ENCODE measurements at places on chromosomes 5 and 9.
A peak's percentile ranks its signal among the peaks of the same experiment; 100 is the strongest.

DNA sequence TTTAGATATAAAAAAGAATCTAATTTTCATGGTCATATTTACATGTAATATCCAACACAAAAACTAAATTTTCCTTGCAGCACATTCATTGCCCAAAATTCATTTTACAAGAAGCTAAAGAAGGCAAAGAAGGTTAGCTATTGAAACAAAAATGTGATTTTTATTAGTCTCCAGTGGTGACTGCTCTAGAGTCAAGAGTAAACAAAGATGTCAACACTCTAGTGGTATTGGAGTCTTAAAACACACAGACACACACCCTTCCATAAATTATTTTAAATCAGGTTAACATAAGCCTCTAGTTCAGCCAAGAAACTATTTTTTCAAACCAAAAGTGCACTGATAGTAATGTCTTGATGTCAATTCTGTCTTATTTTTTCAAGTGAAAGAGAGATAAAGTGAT, 329.2 kb downstream of the ZNF608 start:
- DNase-seq = no peak

DNA sequence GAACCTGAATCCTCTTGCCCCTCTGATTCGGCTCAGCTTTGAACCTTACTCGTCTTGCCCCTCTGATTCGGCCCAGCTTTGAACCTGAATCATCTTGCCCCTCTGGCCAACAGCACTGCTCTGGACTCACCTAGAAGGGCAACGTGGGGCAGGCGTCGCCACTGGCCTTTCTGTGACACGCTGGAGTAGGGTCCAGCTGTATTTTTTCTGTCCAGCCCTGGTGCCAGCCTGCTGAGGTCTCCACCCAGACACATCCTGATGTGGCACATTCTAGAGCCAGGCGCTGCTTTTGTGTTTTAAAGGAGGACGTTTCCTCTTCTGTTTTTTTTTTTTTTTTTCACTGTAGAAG, 15.2 kb upstream of the CPEB4 start:
- no peak for DNase-seq

- no peak for DNase-seq
Measured at GRCh38 chr5:84257061-84257460, 127.6 kb downstream of the EDIL3 start.

DNA sequence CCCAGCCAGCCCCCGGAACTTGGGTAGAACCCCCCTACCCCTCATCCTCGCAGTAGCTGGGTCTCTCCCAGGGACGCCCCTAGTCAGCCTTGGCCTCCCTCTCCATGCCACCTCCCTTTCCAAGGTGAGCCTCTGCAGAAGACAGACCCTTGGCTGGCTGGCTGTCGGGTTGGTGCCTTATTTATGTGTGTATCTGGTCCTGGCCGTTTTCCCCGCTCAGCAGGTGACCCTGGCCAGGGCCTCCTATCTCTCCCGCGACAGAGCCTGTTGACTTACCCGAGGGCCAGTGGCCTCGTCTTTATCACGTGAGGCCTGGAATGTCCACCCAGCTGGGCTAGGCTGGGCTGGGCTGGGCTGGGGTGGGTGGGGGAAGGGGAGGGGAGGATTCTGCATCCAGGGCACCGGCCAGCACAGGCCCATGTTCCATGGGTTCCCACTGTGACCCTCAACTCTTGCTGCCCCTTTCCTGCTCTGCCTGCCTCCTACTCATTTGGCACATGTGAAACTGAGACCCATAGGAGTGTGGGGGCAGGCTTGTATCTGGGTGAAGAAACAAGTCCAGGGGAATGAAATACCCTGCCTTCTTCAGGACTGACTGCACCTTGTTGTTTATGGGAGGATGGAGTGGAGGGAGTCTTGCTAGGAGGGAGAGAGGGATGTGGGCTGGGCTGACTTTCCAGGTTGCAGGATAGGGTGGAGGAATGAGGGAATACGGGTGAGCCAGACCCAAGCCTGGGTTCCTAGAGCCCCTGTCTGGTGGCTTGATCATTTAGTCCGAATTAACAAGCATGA, 3.1 kb downstream of the CXXC5 start:
- peak; percentile 81 for DNase-seq

DNA sequence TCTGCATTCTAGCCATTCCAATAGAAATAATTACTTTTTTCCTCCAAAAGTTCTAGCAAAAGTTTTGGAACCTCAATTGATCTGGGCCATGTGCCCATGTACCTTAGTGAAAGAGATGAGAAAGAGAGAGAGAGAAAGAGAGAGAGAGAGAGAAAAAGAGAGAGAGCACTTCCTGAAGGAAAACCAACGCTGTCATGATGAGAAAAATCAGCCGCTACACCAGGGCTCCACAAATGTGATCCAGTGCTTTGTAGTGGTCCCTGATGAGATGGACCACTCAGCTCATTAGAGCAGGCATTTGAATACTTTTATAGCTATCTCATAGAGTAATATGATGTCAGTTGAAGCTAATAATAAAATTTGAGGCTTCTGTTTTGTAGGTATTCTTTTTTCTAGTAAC, 7.7 kb upstream of the GAS1 start:
- no peak for DNase-seq

- DNase-seq = no peak
Measured at GRCh38 chr5:109141222-109142200, 268.3 kb downstream of the PJA2 start.

GRCh38 chr5:161094411-161094810, 242.4 kb upstream of the ATP10B start:
- no peak for DNase-seq

DNA sequence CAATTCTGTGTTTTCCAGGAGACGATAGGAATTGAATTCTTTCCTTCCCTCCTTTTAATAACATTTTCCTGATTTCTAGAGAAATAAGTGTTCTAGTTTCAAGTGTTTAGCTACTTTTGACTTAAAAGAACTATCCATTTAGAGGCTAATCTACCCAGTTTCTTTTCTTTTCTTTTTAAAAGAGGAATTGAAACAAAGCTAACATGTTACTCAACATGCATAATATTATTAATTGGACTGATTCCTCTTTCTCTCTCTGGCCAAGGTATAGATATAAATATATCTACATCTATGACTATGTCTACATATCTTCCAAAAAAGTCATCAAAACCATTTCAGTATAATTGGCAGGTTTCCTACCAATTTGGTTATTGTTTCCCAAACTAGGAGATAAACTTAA, 309.8 kb downstream of the TRPM3 start:
- DNase-seq = no peak

- no peak for DNase-seq
Measured at GRCh38 chr5:74185599-74185998, 454.9 kb downstream of the ENC1 start.

DNA sequence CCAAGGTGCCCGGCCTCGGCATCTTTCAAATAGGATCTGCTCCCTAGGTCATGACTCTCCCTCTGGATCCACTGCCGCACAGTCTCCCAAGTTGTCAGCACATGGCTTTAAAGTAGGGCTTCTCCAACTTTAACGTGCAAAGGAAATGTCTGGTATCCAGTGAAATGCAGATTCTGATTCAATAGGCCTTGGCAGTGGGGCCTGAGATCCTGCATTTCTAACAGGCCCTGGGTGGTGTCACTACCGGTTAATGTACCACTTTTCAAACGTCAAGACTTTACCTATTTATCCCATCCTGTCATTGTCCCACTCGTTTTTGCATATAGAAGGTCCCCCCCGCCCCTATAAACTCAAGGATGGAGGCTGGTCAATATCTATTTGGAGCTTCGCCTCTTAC, 137.6 kb upstream of the ZNF618 start:
- DNase-seq = no peak

- DNase-seq = no peak
Measured at GRCh38 chr9:15240927-15241326, 66.1 kb downstream of the TTC39B start.

GRCh38 chr5:128144491-128144890, 60.9 kb downstream of the SLC12A2 start:
- DNase-seq = no peak

GRCh38 chr5:92841604-92842155, 739.3 kb downstream of the NR2F1-AS1 start:
- DNase-seq = no peak

DNA sequence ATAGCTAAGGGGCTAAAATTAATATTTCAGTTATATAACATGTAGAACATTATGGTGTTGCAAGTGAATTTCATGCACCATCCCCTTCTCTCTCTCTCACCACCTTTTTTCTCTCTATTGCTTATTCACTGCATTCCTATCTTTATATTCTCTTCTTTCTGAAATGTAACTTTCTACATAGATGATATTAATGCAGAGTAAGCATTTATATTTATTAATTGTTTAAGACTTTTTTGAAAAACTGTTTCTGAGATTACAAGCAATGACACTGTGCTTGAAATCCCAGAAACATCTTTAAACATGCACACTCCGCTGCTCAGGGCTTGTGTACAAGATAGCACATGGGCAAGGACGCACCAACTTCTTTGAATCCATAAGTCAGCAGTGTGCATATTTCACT, 567.7 kb upstream of the SGCD start:
- no peak for DNase-seq

DNA sequence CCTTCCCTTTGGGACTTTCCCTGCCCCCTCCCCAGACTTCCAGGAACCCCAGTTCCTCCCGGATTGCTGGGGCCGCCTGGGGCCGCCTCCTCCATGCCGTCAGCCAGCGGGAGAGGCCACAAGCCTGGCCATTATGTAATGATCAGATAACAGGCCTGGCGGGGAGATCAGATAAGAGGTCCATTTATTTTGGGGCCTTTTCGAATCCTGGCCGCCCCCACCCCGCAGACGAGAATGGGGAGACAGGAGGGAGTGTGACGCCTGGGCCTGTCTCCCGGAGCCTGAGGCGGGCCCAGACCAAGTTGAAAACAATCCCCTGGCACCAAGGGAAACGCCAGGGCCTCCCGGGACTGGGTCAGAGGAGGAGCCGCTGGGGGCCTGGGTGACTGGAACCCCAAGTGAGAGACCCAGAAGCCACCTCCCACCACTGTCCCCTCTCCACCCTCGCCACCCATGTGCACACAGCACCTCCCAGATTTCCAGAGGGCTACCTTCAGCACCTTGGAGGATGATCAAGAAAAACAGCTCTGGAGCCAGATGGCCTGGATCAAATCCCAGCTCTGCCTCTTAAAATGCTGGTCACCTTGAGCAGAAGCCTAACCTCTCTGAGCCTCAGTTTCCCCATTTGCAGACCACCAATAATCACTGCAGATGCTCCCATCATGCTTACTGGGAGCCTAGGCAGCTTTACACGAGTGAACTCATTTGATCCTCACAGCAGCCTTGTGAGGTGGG, 7.8 kb downstream of the ENG start:
- DNase-seq = no peak

- DNase-seq = no peak
Measured at GRCh38 chr5:56004874-56005273, 10.1 kb upstream of the IL6ST start.

- no peak for DNase-seq
Measured at GRCh38 chr5:145887217-145887616, 14.4 kb upstream of the GRXCR2 start.

GRCh38 chr5:43007246-43007910, 32.7 kb downstream of the ANXA2R start:
- DNase-seq = peak; percentile 65

GRCh38 chr5:67202828-67203227, 6.2 kb upstream of the CD180 start:
- DNase-seq = no peak

DNA sequence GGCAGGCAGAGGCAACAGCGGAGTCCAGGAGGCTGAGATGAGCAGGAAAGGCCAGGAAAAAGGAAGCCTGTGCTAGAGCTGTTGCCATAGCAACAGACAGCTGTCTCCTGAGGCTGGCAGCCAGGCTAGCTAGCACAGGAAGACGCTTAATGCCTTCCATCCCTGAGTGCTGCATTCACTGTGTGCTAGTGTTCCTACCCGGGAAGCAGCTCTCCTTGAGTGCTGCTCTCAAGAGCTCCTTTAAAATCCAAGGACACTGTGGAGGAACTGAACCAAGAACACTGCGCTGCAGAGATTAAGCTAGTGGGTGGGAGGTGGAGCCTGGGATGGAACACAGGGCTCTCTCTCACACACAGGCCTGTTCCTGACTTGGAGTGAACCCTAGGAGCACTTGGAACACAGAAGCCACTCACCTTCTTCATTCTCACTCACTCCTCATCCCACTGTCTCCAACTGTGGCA, 53.5 kb upstream of the IL7R start:
- DNase-seq = peak; percentile 41

- no peak for DNase-seq
Measured at GRCh38 chr9:2595973-2596372, 25.6 kb upstream of the VLDLR start.

GRCh38 chr5:82221020-82221419, 57.1 kb downstream of the RPS23 start:
- no peak for DNase-seq

GRCh38 chr9:2192356-2192979, 177.3 kb downstream of the SMARCA2 start:
- DNase-seq = no peak

- DNase-seq = no peak
Measured at GRCh38 chr5:11973469-11973868, 69.2 kb upstream of the CTNND2 start.

- no peak for DNase-seq
Measured at GRCh38 chr9:136172412-136173079, 32.4 kb downstream of the LHX3 start.

- no peak for DNase-seq
Measured at GRCh38 chr5:102611312-102611711, 112.5 kb upstream of the SLCO6A1 start.

DNA sequence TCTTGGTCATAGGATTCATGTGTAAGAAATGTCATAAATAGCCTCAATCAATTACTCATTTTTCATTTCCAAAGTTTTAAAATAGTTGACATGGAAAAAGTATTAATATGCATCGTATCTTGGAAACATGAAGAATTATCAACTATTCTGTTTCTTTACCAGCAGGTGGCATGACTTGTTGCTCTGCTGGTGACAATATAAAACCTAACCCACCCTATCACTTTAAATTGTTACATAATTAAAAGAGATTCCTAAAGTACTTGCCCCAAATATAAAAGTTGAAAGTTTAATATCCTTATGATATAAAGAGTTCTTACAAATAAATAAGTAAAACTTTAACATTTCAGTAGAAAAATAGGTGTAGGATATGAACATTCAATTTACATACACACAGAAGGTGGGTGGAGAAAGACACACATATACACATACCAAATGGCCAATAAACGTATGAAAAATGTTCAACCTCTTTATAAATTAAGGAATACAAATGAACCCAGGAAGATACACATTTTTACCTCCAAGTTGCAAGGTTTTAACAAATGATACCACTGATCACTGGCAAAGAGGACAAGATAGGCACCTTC, 30.6 kb downstream of the MAP1B start:
- no peak for DNase-seq

DNA sequence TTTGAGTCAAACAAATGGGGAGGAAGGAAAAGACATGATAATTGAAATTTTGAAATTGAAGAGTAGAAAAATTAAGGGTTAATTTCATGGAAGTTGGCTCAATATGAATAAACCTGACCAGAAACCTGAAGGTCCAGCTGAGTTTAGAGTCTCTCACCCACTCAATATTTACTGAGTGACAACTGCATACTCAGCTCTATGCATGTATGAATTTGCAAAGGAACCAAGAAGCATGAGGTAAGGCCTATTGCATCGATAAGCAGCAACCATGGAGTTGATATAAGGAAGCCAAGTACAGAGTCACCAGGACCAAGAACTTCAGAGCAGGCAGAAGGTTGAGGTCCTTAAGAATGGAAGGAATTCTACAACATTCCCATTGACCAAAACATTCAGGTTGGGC, 163.4 kb downstream of the SEMA5A start:
- DNase-seq = no peak

Measured in C1 segment of cervical spinal cord (tissue), 14 donors.